ENCODE measurements at places on chromosomes 13 and 19.
A peak's percentile ranks its signal among the peaks of the same experiment; 100 is the strongest.

- DNase-seq, result peak; percentile 55
These were observed 47.1 kb downstream of the TGDS start for GRCh38 chr13:94548821-94549231.

GRCh38 chr19:48551437-48552302 is at the start of gene SULT2B1:
Gene SULT2B1 (plus strand): TSS chr19:48552172. CDS start chr19:48552253, 81 bp downstream.
- no peak for DNase-seq

GRCh38 chr13:26168835-26169234 is 53.3 kb downstream of the RNF6 start:
- no peak for DNase-seq

DNA sequence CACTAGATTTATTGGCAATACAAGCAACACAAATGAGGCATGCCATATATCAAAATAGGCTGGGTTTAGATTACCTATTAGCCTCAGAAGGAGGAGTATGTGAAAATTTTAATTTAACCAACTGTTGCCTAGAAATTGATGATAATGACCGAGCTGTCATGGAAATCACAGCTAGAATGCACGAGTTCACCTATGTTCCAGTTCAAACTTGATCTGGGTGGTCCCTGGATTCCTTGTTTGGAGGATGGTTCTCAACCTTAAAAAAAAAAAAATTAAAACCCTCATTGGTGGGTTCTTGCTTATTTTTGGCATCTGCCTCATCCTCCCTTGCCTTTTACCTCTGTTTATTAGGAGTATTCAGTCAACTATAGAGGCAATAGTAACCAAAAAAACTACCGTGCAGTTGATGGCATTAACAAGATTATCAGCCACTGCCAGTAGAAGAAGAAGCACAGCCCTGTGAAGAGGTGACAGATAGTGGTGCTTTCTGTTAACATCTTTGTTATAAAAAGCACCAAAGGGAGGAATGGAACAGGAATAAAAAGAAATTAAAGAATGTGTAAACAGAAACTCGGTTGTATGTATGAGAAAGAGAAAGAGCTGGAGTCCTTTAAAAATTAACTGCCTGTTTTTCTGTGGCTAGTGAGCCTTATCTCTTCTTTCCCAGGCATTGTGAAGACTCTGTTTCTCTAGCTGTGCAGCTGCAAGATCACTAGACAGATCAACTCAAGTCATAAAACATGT is 106.4 kb downstream of the ZNF429 start:
- DNase-seq, result no peak

GRCh38 chr13:30881191-30881651 is 24.9 kb upstream of the MEDAG start:
- DNase-seq, result no peak

DNA sequence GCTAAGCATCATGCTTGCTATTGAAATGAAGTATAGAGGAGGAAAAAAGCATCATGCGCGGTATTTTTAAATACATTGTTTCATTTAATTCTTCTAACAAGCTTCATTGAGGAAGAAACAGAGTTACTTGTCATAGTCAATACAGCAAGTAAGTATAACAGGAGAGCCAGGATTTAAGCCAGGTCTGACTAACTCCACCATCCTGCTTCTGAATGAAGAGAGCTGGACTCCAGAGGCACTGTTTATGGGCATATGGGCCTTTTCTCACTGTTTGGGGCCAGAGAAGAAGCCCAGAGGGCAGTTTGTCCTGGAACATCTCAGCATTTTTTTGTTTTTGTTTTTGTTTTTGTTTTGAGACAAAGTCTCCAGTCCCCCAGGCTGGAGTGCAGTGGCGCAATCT is 7.9 kb downstream of the SAMD4B start:
- DNase-seq, result no peak

DNA sequence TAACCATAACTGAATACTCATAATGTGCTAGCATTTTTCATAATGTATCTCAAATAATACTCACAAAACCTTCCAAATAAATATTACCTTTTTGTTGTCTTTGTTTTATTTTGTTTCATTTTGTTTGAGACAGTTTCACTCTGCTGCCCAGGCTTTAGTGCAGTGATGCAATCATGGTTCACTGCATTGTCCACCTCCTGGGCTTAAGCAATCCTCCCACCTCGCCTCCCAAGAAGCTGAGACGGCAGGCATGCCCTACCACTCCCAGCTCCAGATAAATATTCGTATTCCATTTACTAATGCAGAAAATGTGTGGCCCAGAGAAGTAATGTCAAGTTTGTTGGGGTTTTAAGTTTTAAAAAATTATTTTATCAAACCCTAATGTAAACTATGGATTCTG is 739.1 kb downstream of the GPC5 start:
- DNase-seq, result peak; percentile 44

GRCh38 chr13:37295071-37295470 is 189.6 kb upstream of the CSNK1A1L start:
- peak; percentile 86 for DNase-seq

Measured in choroid plexus epithelial cell (primary cell).